ENCODE measurements at places on chromosomes 1 and 21. TPM values are rescaled to one million over a fixed set of nuclear protein-coding genes. Genes with fewer than 3 reads are reported as not detected.

ASCL5 gene
- polyA plus RNA-seq: 0.76 TPM

KIF17 gene
- polyA plus RNA-seq: 0.89 TPM

LINGO4 gene
- not detected for polyA plus RNA-seq

TFF1 gene
- 2.9 TPM for polyA plus RNA-seq

C1orf226 gene
- 1.1 TPM for polyA plus RNA-seq

YBEY gene
- polyA plus RNA-seq: 8.1 TPM

KCNH1 gene
- polyA plus RNA-seq: not detected

LENEP gene
- polyA plus RNA-seq: not detected

PDE9A gene
- 5.6 TPM for polyA plus RNA-seq

CD160 gene
- 0.25 TPM for polyA plus RNA-seq

WLS gene
- 20.1 TPM for polyA plus RNA-seq

KRTAP12-2 gene
- not detected for polyA plus RNA-seq

DDAH1 gene
- 5.4 TPM for polyA plus RNA-seq

NBPF10 gene
- polyA plus RNA-seq: 0.88 TPM

NCAM2 gene
- 0.13 TPM for polyA plus RNA-seq

SNRNP40 gene
- polyA plus RNA-seq: 29.1 TPM

PLA2G4A gene
- polyA plus RNA-seq: 2.6 TPM

TIE1 gene
- polyA plus RNA-seq: 56.7 TPM

IGSF3 gene
- polyA plus RNA-seq: 1.0 TPM

APOBEC4 gene
- not detected for polyA plus RNA-seq

SLC45A3 gene
- polyA plus RNA-seq: 0.67 TPM

OR14A2 gene
- polyA plus RNA-seq: not detected

AMY1B gene
- polyA plus RNA-seq: 0.30 TPM

POGK gene
- 10.8 TPM for polyA plus RNA-seq

FAM163A gene
- polyA plus RNA-seq: 0.06 TPM

SLC16A4 gene
- 0.35 TPM for polyA plus RNA-seq

IGSF9 gene
- polyA plus RNA-seq: 0.56 TPM

TMEM269 gene
- 0.05 TPM for polyA plus RNA-seq

MSTO1 gene
- 12.4 TPM for polyA plus RNA-seq

CFAP45 gene
- not detected for polyA plus RNA-seq

WNT4 gene
- 1.0 TPM for polyA plus RNA-seq

KRTAP13-2 gene
- not detected for polyA plus RNA-seq

NUAK2 gene
- polyA plus RNA-seq: 1.5 TPM

TRIM58 gene
- 0.10 TPM for polyA plus RNA-seq

CFHR4 gene
- not detected for polyA plus RNA-seq

TEKT2 gene
- 2.5 TPM for polyA plus RNA-seq

AMPD1 gene
- polyA plus RNA-seq: not detected

HCN3 gene
- polyA plus RNA-seq: 1.0 TPM

RGSL1 gene
- polyA plus RNA-seq: not detected

SLAMF9 gene
- polyA plus RNA-seq: 0.12 TPM

PGD gene
- polyA plus RNA-seq: 54.1 TPM

TMPRSS3 gene
- 2.0 TPM for polyA plus RNA-seq

PCBP3 gene
- 1.7 TPM for polyA plus RNA-seq

GUK1 gene
- 517 TPM for polyA plus RNA-seq

KLHDC8A gene
- polyA plus RNA-seq: 0.20 TPM

ACBD3 gene
- 27.3 TPM for polyA plus RNA-seq

RPE65 gene
- not detected for polyA plus RNA-seq

Data from adipose tissue (tissue), 3 donors.